Activated CD4-positive, alpha-beta T cell treated with anti-CD3 and anti-CD28 coated beads for 36 hours (primary cell): ENCODE measurements at places on chromosomes 4 and X. TPM values are rescaled to one million over a fixed set of nuclear protein-coding genes. Genes with fewer than 3 reads are reported as not detected.

NDNF gene
- 0.16 TPM for total RNA-seq

NOX1 gene
- not detected for total RNA-seq

MAGEC1 gene
- not detected for total RNA-seq

CENPU gene
- total RNA-seq, result 88.4 TPM

TMEM156 gene
- 15.4 TPM for total RNA-seq

COL4A6 gene
- total RNA-seq, result not detected

MAP3K15 gene
- total RNA-seq, result 1.0 TPM
